ENCODE measurements at places on chromosomes 7 and 10.

GRCh38 chr10:14584661-14585060 lies 190.0 kb downstream of the FAM107B start:
- DNase-seq: no peak

GRCh38 chr10:125082881-125083575 lies 77.3 kb downstream of the CTBP2 start:
- DNase-seq: no peak

- no peak for DNase-seq
These were observed 1122.2 kb upstream of the CELF2 start for GRCh38 chr10:9895453-9895852.

- no peak for DNase-seq
These were observed 635.3 kb downstream of the INHBA start for GRCh38 chr7:41067576-41067975.

Measured in NCI-H1930 (cell line).